ENCODE measurements at places on chromosomes 6 and 20. TPM values are rescaled to one million over a fixed set of nuclear protein-coding genes. Genes with fewer than 3 reads are reported as not detected.

The CENPW gene
- polyA plus RNA-seq: 14.1 TPM

DNA sequence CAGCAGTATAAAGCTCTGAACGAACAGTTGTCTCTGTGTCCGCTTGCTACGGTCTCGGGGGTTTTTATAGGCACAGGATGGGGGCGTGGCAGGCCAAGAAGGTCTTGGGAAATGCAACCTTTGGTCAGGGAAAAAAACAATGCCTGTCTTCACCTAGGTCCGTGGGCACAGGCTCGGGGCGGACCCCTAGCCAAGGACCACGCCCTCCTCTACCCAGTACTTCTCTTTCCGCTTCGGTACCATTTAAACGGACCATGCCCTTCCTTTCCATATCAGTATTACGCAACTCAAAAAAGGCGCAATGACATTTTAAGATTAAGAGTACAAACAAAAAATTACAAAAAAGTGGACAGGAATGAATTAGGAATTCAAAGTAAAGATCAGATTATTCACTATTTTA lies 44.3 kb upstream of the SLC17A4 start:
- DNase-seq: no peak

GRCh38 chr20:19181552-19181951 lies 30.9 kb upstream of the SLC24A3 start:
- DNase-seq: no peak

- DNase-seq: peak; percentile 62
Measured at GRCh38 chr6:113558966-113559365, 298.2 kb upstream of the MARCKS start.

DNA sequence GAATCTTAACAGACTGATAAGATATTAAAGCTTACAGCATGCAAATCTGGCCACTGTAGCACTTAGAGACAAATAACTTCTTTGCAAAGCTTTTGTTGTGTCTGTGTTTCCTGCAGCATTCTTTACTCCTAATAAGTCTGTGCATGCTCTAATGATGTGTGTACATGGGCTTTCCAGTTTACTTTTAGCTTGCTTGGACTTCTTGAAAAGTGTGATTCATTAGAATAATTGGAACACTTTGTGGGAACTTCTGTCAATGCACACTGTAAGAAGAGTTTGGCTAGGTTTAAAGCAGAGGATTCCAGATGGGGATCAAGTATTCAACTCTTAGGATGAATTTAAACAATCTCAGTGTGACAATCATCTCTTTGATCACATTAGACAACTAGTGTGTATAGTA lies 22.1 kb upstream of the TINAG start:
- DNase-seq: no peak

- no peak for DNase-seq
Measured at GRCh38 chr6:15734118-15734897, 71.5 kb upstream of the DTNBP1 start.

DNA sequence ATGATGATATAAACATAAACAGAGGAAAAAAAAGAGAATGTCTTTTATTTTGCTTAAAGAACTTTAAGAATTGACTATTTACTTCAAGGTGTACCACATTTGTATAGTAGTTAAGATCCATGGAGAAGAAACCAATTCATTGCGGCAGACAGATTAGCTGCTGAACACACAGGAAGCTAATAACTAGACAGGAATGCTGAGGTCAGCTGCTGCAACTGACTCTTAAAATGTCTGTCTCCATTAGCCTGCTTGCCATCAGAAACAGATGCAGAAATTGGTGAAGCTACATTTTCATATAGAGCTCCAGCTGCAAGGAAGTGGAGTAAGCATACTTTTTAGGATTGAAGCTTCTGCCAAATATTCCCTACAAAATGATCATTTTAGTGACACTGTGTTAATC lies 939.5 kb downstream of the EPHA7 start:
- peak; percentile 61 for DNase-seq

DNA sequence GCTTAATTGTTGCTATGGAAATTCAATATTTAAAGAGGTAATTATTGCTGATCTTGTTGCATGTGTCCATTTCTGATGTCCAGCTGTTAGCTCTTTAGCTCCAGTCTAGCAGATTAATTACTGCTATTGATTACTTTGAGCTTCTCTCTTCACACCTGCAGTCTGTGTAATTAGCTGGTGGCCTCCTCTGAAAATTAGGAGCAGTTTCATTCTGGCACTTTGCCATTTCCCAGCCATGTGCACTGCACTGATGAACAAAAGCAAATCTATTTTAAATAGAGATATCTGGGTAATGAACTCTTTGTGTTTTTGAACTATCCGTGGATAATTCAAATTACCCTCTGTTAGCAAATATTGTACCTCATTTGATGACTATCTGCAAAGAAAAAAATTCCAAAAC lies 275.9 kb downstream of the RNF144B start:
- DNase-seq: no peak

- DNase-seq: no peak
Measured at GRCh38 chr6:45323656-45324224, 4.4 kb upstream of the RUNX2 start.

DNA sequence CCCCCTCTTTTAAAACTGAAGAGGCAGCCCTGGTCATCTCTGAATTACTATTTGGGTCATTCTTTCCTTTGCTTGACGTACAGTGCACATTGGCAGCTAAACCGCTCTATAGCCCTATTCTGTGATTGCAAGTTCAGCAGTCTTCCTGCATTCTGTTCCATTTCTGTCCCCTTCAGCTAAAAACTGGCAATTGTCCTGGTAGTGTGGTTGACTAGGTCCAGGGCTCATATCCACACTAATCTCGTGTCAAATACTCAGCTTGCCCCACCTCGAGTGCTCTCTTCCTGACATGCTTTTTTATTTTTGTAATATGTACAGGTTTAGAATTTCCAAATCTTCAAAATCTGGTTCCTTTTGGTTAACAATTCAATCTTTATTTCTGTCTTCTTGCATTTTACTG lies 282.1 kb downstream of the THBS2 start:
- no peak for DNase-seq

DNA sequence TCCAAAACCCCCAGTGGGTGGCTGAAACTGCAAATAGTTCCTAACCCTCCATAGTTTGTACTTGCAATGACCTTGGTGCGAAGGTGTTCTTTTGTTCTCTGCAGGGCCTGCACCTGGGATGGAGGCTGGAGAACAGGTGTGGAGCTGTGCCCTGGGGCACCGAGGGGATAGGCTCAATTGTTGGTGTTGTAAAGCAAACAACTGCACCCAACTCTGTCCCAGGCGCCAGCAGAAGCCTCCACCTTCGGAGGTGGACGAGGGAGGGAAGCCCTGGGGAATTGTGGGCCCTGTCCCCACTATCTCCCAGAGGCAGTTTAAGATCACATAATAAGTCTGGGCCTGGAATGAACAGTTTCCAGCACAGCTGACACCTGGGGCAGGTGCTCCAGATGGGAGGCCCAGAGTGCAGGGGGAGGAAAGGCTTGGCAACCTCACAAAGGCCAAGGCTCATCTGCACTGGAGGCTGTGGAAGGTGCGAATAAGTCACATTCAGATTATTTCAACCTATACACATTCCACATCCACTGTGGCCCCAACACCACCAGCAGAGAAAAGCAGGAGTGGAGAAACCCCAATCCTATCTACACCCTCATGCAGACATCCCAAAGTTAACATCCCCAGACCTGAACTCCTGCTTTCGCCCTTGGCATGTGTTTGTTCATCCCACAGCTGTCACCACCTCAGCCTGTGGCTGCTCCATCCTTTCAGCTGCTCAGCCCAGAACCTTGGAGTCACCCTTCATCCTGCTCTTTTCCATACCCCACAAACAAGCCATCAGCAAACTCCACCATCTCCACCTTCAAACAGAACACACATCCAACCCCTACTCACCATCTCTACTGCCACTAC lies 12.3 kb upstream of the CBFA2T2 start:
- DNase-seq: no peak

The MEI4 gene
- not detected for polyA plus RNA-seq

The TMX4 gene
- polyA plus RNA-seq: 5.4 TPM

GRCh38 chr20:48750941-48751635 lies 76.7 kb downstream of the PREX1 start:
- DNase-seq: peak; percentile 84

GRCh38 chr6:29236060-29236459 lies 65.4 kb downstream of the OR2J2 start:
- DNase-seq: no peak

Measured in endothelial cell of umbilical vein (primary cell).